ENCODE measurements at places on chromosomes 2 and 18. TPM values are rescaled to one million over a fixed set of nuclear protein-coding genes. Genes with fewer than 3 reads are reported as not detected.

HRH4 gene
- total RNA-seq, result 0.04 TPM

GALNT13 gene
- not detected for total RNA-seq

LAMA3 gene
- 2,643 TPM for total RNA-seq

POLE4 gene
- total RNA-seq, result 72.2 TPM

EPB41L5 gene
- 15.2 TPM for total RNA-seq

AMER3 gene
- total RNA-seq, result not detected

DNA sequence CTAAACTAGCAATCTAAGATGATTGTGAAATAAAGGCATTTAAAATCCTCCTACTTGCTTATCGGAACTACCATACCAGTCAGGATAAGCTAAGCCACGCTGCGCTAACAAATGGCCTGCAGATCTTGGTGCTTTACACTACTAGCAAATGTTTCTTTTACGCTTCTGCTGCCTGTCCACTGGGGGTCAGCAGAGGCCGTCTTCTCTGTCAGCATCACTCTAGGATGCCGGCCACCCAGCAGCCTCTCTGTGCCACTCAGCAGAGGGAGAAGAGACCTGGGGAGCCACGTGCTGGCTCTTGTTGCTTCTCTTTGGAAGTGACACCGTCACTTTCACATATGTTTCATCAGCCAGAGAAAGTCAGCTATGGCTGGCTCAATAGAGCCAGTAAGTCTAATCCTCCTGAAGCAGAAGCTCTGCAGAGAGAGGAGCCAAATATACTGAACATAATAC, 36.6 kb downstream of the COPS8 start:
- DNase-seq, result peak; percentile 43

- peak; percentile 91 for DNase-seq
These were observed 83.3 kb downstream of the ICOS start for GRCh38 chr2:204019572-204020501.

- no peak for DNase-seq
These were observed 13.3 kb downstream of the DNMT3A start for GRCh38 chr2:25328152-25329085.

DNA sequence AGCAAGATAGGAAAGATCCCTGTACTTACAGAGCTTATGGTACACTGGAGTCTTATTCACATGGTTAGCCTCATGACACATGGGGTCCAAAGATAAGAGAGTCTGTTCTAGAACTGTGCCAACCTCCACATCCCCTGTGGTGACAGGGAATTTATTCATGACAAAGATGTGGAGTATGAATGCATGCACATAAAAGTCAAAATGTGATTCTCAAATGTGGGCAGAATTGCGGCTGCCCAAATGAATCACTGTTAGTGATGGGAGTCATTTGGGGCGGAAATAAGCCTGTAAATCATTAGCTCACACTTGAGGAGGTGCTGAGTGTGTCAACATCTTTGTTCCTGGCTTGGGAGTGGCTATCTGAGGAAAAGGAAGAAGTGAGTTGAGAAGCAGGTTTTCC, 560.6 kb downstream of the SLC4A3 start:
- peak; percentile 88 for DNase-seq

DNA sequence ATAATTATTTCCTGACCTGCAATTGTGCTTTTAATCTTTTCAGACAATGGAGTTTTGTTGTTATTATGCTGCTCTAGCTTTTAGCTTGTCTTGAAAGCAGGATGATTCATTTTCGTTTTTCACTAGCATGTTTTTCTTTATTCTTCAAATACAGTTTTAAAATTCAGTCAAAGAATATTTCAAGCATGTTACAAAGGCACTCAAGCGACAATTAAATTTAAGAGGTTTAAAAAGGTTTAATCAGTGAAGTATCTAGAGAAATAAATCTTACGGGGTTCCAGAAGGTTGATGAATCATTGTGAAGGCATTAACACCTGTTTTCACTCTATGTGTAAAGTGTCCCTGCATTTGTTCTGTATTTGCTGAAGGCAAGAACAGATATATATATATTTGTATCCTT, 390.7 kb upstream of the TMEFF2 start:
- no peak for DNase-seq

DNA sequence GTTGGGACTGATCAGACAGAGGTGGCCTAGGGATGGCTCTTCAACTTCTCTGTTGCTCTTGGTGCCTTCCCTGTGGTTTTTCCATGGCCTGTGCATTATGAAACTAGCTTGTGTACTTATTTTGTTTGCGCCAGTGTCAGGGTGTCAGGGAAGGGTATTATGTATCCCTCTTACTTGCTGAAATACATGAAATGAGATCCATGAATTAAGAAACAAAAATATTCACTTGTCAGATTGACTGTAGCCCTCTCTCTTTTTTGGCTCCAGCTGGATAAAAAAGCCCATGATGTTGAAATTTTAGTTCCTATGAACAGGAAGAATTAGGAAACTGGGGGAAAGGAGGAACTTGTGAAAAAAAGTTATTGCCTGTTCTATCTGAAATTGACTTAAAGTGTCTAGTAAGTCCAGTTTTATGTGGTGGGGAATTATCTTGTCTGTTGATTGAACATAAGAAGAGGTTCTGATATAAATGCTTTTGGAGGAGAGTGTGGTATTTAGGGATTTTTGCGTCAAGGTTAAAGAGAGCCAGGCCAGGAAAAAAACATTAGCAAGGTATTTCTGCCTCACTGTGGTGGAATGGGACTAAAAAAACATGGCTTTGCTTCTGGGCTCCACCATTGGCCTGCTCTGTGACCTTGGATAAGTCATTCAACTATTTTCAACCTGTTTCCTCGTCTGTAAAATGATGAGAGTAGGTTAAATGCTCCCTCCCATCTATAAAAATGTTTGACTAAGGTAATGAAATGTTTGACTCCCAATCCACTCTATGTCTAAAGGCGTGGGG, 12.0 kb downstream of the UGP2 start:
- no peak for DNase-seq

DNA sequence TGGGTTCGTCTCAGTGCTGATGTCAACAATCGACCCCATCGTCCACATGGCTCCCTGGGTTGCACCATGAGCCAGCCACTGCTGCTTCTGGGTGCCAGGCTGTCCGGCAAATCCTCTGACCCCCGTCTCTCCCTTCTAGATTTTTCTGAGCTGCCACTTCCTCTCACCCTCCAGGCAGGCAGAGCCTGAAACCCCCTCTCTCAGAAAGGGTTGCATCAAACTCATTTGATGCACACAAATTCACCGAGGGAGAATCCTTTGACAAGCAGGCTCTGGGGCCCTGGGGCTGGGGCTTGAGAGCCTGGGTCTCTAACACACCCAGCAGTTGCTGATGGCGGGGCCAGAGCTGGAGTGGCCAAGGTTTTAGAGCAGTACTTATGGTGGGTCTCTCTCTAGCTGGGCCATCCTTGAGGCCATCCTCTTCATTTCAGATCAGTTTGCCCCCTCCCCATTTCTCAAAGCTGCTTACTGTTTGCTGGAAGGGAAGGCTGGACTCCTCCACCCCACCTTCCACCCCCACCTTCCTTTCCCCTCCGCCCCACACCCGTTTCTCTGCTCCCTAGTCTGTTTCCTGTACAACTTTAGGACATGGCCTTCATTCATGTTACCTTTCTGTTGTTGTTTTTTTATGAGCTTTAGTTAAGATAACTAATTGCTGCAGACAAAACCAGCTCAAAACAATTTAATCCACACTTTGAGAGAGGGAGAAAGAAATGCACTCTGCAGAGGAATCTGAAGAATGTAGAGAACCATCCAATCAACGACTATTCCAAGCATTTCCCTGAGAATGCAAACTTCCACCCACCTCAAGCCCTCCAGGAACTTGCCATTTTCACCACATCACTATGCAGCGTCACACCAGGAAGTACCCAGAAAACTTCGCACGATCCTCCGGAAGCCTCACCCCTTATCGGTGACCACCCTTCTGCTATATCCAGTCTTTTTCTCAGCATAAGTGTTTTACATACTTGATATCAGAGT, 69.5 kb downstream of the ARL4C start:
- peak; percentile 33 for DNase-seq

DNA sequence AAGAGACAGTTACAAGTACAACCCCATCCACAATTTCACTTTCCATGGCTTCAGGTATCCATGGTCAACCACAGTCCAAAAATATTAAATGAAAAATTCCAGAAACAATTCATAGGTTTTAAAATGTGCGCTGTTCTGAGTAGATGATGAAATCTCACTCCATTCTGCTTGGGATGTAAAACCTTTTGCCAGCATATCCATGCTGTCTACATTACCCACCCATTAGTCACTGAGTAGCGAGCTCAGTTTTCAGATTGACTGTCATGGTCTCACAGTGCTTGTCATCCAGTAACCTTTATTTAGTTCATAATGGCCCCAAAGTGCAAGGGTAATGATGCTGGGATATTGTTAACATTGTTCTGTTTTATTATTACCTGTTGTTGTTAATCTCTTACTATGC, 40.5 kb downstream of the SMAD4 start:
- peak; percentile 82 for DNase-seq

GRCh38 chr2:64989982-64990614, 899 bp downstream of the SLC1A4 start:
- DNase-seq, result peak; percentile 21

DNA sequence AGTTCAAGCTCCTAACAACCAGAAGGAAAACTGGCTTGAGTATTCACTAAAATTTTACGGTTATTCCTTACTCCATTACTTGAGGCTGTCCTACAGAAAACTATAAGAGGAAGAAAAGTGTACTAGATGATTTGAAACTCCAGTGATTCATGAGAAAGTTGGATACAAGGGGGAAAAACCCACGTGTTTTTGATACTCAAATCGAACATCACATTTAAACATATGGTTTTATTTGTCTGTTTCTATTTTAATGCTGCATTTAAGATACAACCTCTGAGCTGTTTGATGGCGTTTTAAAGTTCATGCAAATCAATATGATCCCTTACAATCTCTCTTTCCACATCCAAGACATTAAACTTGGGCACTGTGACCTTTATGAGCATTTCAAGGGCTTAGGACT, 125.1 kb upstream of the LMAN1 start:
- DNase-seq, result no peak

DNA sequence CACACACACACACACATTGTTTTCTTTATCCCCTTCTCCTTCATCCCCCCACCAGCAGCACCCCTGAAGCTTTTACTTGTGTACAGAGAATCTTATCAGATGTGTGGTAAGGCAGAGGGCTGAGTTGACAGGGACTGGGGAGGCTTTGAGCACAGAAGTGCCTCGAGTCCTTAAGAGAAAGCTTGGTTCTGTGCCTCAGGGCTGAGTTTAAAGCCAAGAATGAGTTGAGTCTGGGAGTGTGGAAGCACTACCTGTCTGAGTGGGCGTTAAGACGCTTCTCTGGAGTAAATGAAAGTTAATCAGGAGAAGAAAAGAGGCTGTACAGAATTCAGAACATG, 2.7 kb downstream of the ID2 start:
- no peak for DNase-seq

DNA sequence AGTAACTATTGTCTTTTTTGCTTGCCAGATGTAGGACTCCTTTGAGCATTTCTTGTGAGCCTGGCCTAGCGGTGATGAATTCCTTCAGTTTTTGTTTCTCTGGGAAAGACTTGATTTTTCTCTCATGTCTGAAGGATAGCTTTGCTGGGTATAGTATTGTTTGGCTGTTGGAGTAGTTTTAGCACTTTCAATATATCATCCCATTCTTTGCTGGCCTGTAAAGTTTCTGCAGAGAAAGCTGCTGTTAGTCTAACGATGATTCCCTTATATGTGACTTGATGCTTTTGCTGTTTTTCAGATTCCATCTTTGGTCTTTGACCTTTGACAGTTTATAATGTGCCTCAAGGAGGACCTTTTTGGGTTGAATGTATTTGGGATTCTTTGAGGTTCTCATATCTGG, 12.7 kb downstream of the ZDBF2 start:
- no peak for DNase-seq

DNA sequence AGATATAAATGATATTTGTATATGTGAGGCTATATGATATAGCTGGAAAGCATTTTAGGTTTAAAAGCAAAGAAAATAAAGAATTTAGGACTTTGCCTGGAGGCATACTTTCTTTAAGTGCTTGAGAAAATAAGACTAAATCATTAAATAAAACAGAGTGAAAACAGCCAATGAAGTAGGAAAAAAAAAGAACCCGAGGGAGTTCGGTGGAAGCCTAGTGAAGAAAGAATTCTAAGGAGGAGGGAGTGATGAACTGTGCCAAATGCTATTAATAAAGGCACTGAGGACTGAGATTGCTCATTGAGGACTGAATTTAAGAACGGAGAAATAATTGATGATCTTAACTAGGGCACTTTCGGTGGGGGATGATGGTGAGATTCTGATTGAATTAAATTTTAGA, 573.5 kb downstream of the DSC3 start:
- DNase-seq, result no peak

GRCh38 chr2:108477099-108477498, 28.1 kb downstream of the GCC2 start:
- DNase-seq, result no peak

DNA sequence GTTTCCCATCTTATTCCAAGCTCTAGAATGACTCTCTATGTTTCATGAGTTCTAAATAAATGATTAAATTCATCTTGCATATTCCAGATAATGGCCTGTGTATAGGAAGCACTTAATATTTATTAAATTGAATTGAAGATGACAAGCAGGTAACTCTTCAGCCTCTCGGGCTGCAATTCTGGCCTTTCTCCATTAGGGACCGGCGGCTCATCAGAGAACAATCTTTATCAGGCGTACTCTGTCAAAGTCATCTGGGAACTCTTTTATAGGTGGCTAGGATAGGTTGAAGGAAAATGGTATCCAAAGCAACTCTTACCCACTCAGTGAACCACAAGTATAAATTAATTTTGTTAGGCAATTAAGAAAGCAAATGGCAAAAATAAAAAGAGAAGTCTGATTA, 308.5 kb downstream of the NOL4 start:
- no peak for DNase-seq

GRCh38 chr2:7927691-7928090, 754.2 kb upstream of the ID2 start:
- no peak for DNase-seq

- peak; percentile 35 for DNase-seq
These were observed 32.7 kb upstream of the MAP4K3 start for GRCh38 chr2:39469807-39470206.

DNA sequence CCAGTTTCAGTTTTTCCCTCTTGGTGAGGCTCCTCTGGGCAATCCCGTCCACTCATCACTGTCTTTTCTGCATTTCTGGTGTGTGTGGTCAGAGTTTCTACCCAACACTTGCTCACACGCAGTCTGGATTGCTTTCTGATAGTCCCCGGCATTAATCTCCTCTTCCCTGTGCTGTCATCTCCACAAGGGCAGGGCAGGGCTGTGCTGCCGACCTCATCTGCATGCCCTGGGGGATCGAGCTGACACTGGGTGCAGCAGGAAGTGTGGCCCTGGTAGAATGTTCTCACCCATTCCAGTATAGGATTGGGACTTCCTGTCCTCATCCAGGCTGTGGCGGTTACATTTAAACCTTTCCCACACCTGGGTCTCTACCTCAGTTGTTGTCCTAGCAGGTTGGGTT, 80.0 kb upstream of the FAM136A start:
- peak; percentile 99 for DNase-seq

GRCh38 chr18:37453752-37454151, 111.8 kb downstream of the CELF4 start:
- no peak for DNase-seq
